Type B pancreatic cell (in vitro differentiated cells): ENCODE measurements at places on chromosomes 6 and 20. TPM values are rescaled to one million over a fixed set of nuclear protein-coding genes. Genes with fewer than 3 reads are reported as not detected.

DNA sequence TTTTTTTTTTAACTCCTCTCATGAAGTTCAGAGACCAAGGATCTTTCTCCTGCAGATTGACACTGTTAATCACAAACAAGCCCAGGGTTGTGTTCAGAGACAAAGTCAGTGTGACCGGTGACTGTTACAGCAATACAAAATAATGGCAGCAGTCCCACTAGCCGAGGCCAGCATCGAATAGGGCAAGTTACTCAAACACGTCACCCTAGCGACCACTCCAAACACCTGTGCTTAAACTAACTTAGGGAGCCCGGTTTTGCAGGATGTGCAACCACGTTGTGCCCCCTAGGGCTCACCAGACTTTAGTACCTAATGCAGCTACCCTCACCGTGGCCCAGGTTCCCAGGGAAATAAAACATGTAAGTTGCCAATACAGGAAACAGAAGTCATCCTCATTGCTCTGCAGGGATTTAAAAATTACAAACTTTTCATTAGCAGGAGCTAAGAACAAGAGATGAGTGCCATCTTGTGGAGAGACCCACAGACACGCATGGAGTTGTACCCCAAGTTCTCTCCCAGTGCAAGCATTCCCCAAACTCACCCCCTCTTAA is 38.1 kb downstream of the FAM50B start:
- H3K4me3 ChIP-seq = no peak overlapping the region
- no peak for DNase-seq
- no peaks in the 10 kb centered on the region for H3K27me3 ChIP-seq
- H3K27ac ChIP-seq = peak overlapping the region; percentile 3
- no peaks in the 10 kb centered on the region for H3K36me3 ChIP-seq

- H3K27ac ChIP-seq = no peak overlapping the region
- peaks cover 26% of the 10 kb centered on the region for H3K4me1 ChIP-seq
- peaks cover 8% of the 10 kb centered on the region for H3K27me3 ChIP-seq
These were observed 89.2 kb upstream of the BACH2 start for GRCh38 chr6:90385759-90386313.

GRCh38 chr6:128731249-128732165 is 151.4 kb upstream of the LAMA2 start:
- no peaks in the 10 kb centered on the region for H3K36me3 ChIP-seq
- H3K4me1 ChIP-seq = no peaks in the 10 kb centered on the region
- no peak overlapping the region for H3K27ac ChIP-seq
- H3K4me3 ChIP-seq = no peak overlapping the region

DNA sequence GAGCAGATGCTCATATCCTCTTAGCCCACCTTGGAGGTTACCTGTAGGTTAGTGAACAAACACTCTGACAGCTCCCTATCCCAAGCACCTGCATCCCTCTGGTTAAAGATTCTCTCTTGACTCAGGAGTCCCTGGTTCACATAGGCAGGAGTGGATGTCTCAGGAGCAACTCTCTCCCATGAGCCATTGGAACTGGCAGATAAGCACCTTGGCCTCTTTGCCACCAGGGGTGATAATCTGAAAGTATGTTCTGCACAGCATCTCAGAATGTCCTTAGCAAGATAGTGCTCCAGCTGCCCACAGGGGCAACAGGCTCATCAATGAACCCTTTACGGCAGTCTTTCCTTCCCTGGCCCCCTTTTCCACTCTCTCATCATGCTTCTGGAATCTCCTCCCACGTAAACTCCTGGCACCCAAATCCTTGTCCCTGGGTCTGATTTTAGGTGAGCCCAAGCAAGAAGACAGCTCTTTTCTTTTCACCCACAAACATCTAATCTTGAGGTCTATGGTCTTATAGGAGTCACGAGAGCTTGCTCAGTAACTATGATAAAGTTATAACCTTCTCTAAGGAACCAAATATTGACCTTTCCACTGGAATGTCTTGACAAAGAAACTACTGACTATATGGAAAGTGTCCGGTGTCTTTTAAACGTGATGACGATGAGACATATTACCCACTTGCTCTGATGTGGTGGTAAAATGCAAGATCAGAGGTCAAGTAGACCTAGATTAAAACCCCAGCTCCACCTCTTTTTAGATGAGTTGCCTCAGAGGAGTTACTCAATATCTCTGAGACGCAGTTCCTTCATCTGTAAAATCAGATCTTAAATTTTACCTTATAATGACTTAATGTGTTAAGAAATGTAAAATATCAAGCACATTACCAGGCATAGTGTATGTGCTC is 39.8 kb upstream of the ISM1 start:
- no peak for DNase-seq
- H3K27me3 ChIP-seq = peaks cover 4% of the 10 kb centered on the region
- H3K27ac ChIP-seq = no peak overlapping the region
- H3K36me3 ChIP-seq = no peaks in the 10 kb centered on the region
- H3K4me3 ChIP-seq = no peak overlapping the region

GRCh38 chr20:6595704-6596103 is 171.8 kb upstream of the BMP2 start:
- H3K36me3 ChIP-seq = no peaks in the 10 kb centered on the region
- H3K27me3 ChIP-seq = peaks cover 39% of the 10 kb centered on the region
- H3K4me1 ChIP-seq = peaks cover 27% of the 10 kb centered on the region

GRCh38 chr6:150169181-150169580 is 26.3 kb downstream of the PPP1R14C start:
- no peak for DNase-seq
- no peak overlapping the region for H3K4me3 ChIP-seq
- no peak overlapping the region for H3K27ac ChIP-seq

GRCh38 chr6:13461307-13461706 is 26.1 kb downstream of the GFOD1 start:
- H3K4me1 ChIP-seq = peaks cover 9% of the 10 kb centered on the region
- H3K4me3 ChIP-seq = no peak overlapping the region
- peaks cover 3% of the 10 kb centered on the region for H3K27me3 ChIP-seq
- no peak for DNase-seq

- H3K27me3 ChIP-seq = no peaks in the 10 kb centered on the region
- H3K27ac ChIP-seq = no peak overlapping the region
- DNase-seq = no peak
- no peaks in the 10 kb centered on the region for H3K36me3 ChIP-seq
These were observed 28.9 kb upstream of the CCR6 start for GRCh38 chr6:167093922-167094432.

Gene AGER
- 11.1 and 16.9 TPM in 2 replicates for total RNA-seq

Gene ANGPT4
- total RNA-seq = 0.07 TPM in 1 of 2 replicates, not detected in the other

Gene NFATC2
- 4.8 and 9.5 TPM in 2 replicates for total RNA-seq
